Activated naive CD8-positive, alpha-beta T cell treated with anti-CD3 and anti-CD28 coated beads, Interleukin-2, amount 50 U/mL, for 16 hours (primary cell): ENCODE measurements at places on chromosomes 16 and 17.

GRCh38 chr17:27906226-27906580, 13.0 kb upstream of the LYRM9 start:
- no peak for DNase-seq

GRCh38 chr17:74772053-74772452, 4.1 kb downstream of the NAT9 start:
- no peak for DNase-seq

GRCh38 chr17:6603744-6604325, 36.7 kb downstream of the KIAA0753 start:
- DNase-seq = no peak

GRCh38 chr17:77899498-77899897, 59.0 kb upstream of the TNRC6C start:
- no peak for DNase-seq

DNA sequence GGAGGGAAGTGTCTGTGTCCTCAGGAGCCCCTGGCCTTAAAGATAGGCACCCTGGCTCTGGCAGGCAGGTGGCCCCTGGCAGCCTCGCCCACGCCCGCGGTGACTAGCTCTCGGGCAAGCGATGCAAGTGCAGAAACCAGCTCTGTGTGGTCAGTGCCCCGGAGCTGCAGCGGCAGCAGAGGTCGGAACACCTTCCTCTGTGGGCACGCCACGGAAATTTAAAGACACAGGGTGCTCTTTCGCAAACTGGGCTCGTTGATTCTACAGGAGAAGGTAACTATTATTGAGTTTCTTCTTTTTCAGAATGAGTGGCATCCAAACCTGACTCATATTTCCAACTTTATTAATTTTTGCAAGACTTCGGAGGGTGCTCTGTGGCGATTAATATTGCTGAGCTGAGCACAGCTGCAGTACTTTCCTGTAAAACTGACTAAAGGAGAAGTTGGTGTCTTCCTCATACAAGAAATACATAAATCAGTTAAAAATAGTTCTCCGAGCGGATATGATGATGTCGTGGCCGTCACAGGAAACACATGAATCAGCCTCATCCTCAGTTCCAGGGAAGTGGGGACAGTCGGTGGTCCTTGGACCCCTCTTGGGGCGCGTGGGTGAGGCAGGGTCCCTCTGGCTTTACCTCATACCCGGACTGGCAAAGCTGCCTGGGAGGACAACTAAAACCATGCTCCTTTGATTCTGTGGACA, 120.2 kb downstream of the METRNL start:
- DNase-seq = no peak

- DNase-seq = no peak
These were observed 5.1 kb downstream of the INPP5K start for GRCh38 chr17:1511290-1511689.

DNA sequence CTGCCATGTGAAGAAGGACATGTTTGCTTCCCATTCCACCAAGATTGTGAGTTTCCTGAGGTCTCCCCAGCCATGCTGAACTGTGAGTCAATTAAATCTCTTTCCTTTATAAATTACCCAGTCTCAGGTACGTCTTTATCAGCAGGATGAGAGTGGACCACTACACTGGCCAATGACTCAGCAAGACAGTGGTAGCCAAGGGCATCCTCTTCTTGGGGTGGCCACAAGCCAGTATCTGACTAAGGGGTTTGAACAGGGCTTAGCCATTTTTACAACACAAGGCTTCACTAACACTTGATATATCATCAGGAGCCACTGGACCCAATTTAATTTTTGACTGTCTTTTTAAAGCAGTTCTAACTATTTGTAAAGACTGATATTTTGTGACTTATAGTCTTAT, 21.1 kb upstream of the KRT24 start:
- no peak for DNase-seq

GRCh38 chr16:7318686-7319085, 14.0 kb upstream of the RBFOX1 start:
- DNase-seq = no peak

- no peak for DNase-seq
These were observed 15.8 kb downstream of the FA2H start for GRCh38 chr16:74758801-74759200.

DNA sequence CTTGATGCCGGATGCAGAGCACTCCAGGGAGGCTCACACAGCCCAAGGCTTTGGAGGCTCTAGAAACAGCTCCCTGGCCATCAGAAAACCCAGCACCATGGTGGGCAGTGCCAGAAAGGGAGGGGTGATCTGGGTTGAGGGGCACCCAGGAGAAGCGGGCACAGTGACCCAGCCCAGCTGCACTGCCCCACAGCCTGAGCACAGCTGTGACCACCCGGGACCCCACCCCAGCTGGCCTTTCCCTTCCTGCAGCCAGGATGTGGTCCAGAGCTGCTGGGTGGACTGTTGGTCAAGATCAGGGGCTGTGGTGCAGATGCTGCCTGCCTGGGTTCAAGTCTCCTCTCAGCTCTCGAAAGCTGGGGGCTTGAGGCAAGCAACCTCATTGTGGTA, 223.1 kb downstream of the ZNF423 start:
- no peak for DNase-seq

GRCh38 chr17:12522743-12523183, 142.9 kb upstream of the MYOCD start:
- DNase-seq = no peak

DNA sequence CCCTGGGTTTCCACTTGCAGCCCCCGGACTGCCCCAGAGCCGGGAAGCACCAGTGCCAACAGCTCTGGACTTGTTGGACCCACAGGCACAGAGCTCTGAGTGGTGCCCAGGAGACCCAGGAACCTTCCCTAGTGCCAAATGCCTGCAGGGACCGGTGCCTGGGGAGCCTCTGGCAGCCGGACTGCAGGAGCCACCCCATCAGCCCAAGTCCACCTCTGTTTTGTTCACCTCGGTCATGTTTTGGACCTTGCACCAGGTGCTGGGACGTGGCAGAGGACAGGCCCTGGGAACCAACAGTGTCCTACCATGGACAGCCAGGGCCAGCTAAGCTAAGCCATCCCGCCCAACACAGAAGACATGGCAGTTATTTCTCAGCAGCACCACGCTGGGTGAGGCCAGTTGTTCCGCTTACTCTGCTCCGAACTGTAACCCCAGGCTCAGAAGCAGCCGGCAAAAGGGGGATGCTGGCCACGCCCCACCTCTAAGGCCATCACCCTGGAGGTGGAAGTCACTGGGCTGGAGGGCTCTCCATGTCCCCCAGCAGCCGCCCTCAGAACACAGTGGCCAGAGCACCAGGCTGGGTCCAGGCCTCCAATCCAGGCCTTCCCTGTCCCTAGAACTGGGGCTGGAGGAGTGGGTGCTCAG, 79.8 kb downstream of the AMFR start:
- DNase-seq = no peak

DNA sequence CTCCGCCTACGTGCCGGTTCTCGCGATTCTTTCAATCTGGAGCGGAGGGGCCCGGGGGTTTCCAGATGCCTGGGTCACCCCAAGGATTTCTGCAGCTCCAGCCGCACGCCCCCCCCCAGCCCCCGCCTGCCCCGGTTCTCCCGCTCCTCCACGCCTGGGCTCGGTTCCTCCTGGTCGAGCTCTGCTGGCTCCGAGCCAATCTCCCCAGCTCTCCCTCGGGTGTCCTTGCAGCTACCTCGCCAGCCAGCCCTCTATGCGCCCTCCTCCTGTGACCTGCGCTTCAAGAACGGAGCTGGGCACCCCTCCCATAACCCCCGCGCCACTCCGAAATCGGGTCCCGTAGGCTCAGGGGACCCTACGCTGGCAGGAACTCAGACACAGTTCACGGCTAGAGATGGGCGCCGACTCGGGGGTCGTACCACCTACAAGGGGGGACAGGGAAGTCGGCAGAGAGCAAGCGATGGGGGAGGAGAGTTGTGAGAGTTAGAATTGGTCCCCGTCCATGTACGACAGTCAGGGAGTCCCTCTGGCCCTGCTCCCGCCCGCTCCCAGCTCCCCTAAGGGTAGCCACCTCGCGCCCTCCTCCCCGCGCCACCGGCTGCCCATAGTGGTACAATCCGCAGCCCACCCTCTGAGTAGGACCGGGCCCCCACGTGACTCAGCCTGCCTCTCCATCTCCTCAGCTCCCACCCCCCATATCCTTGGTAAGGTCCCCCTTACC, 961 bp downstream of the FGF11 start:
- no peak for DNase-seq

GRCh38 chr17:31148205-31148604, 53.4 kb downstream of the NF1 start:
- no peak for DNase-seq

GRCh38 chr16:74607310-74607961, 522 bp upstream of the GLG1 start:
- DNase-seq = no peak

DNA sequence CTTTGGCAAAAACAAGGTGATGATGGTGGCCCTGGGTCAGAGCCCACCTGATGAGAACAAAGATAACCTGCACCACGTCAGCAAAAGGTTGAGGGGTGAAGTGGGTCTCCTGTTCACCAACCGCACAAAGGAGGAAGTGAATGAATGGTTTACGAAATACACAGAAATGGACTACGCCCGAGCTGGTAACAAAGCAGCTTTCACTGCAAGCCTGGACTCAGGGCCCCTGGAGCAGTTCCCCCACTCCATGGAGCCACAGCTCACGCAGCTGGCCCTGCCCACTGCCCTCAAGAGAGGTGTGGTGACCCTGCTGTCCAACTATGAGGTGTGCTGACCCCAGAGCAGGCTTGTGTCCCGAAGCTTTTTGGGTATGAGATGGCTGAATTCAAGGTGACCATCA, 29.7 kb upstream of the DLX4 start:
- DNase-seq = no peak

- peak; percentile 43 for DNase-seq
These were observed 111.1 kb downstream of the SMG6 start for GRCh38 chr17:2192367-2193057.

DNA sequence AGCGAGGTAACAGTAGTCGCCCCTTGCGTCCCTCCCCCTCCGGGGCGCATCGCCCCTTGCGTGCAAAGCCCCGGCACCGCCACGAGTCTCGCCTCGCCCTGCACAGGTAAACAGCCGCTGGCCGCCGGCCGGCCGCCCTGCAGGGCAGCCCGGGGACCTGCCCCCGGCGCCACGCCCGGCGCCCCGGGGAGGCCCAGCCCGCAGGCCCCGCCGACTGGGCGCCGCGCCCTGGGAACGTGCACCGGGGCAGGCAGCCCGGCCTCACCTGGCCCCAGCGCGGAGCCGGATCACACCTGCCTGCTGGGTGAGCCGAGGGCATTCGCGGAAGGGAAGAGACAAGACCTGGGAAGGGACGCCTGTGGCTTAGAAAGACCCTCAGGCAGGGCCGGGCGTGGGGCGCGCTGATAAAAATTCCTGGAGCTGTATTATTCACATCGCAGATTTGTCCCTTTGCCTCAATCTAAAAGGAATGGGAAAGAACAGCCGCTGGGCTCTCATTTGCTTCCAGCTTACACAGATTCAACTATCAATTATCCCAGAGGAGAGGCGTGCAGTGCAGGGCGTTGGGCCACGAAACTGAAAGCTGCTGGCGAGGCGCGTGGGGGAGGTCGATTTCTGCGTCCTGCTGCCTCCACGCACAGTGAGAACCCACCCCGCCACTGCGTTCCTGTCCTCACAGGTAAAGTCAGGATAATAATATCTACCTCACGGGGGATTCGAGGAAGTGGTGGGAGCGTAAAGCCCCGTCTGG, 451.9 kb downstream of the SLC39A11 start:
- DNase-seq = no peak

- DNase-seq = no peak
These were observed 13.8 kb upstream of the KCNJ18 start for GRCh38 chr17:21678393-21679081.

GRCh38 chr17:1897105-1897656, 67.4 kb downstream of the RPA1 start:
- no peak for DNase-seq

DNA sequence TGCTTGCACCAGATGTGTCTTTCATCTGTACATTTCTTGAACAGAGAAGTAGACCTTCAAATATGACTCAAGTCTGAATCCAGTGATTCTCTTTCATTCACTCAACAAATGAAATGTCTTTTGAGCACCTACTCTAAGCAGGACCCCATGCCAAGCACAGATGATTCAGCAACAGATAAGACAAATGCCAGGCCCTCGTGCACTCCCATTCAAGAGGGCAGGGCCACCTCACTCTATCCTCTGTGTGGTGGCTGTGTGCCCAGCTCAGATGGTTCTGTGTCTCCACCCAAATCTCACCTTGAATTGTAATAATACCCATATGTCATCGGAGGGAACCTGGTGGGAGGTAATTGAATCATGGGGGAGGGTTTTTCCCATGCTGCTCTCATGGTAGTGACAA, 74.1 kb upstream of the NKD1 start:
- DNase-seq = no peak

DNA sequence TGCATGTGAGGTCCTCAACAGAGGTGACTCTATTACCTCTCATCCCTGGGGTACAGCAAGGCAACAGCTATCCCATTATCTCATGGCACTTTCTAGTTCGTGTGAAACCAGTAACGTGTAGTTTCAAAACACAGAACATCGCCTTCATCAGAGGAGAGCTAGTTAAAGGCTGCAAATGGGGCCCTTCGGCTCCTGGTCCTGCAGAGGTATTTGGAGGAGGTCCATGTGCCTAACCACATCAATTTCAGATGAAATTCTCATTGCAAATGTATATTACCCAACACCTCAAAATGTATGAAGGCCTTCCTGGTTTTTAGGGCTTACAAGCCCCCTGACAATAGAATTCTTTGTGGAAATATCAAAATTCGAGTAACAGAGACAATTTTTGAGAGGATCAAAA, 95.7 kb upstream of the PSMD7 start:
- DNase-seq = no peak

GRCh38 chr17:50956409-50956749, 90.2 kb upstream of the TOB1 start:
- DNase-seq = no peak

- no peak for DNase-seq
These were observed 144.1 kb downstream of the RAB11FIP4 start for GRCh38 chr17:31535581-31535981.

DNA sequence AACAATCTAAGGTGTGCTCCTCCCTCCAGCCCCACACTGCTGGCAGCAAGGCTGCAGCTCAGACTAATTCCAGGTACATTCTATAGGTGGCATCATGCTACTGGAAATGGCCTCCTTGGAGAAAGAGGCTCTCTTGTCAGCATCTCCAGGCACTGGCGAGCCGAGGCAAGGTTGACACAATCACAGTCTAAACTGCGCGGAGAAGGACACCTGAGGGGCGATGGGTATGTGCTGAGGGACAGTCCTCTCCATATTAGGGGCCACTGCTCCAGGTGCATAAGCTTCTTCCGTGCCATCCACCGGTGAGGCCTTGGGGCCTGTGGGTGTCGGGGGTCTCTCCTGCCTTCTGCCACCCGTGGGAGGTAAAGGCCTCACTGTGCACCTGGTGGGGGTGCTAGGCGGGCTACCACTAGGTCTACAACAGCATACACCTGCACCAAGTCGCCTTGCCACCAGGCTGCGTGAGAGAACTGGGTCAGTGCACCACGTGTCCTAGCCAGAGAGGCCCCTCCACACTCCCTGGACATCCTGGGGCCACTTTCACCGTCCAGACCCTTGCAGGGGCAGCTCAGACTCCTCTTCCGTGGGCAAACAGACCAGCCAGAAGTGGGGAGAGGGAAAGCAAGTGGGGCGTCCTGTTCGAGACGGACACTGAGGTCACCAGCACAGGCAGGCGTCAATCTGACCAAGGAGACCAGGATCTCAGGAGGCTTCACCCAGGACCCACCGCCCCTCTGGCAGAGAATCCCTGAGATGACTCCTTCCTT, 12.1 kb upstream of the CBX8 start:
- no peak for DNase-seq

GRCh38 chr16:73140929-73141328, 93.0 kb upstream of the ZFHX3 start:
- no peak for DNase-seq
